ENCODE measurements at places on chromosomes 7 and 10.
A peak's percentile ranks its signal among the peaks of the same experiment; 100 is the strongest.

DNA sequence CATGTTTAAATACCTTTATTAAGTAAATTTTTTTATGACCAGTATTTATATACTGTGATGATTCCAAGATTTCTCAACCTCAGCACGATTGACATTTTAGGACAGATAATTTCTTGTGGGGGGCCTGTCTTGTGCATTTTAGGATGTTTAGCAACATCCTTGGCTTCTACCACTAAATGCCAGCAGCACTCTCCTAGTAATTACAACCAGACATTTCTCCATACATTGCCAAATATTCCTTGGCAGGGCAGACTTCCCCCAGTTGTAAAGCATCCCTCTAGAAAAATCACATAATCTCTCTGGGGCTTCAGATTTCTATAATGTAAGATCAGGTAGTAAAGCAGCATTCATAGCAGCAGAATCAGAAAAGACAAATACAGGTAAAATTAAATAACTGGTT, 7.8 kb upstream of the LIPM start:
- H3K4me1 ChIP-seq = peaks cover 19% of the 10 kb centered on the region
- no peaks in the 10 kb centered on the region for H3K36me3 ChIP-seq
- H3K4me3 ChIP-seq = no peak overlapping the region
- H3K27ac ChIP-seq = no peak overlapping the region

DNA sequence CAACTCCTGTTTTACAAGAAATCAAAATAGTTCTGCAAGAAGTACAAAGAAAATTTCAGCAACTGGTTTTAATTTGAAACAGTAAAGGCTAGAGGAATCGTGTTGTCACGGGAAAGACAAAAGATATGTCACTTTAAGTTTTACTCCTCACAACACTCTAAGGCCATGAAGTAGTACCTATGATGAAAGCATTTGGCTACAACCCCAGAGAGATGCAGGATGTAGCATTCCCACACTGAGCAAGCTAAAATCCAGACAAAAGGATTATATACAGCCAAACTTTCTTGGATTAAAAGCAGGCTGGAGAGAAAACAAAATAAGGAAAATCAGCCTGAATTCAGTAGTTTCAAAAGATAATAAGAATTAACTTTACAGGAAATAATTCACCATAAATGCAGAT, 245.5 kb upstream of the STEAP1 start:
- DNase-seq = no peak
- H3K4me1 ChIP-seq = no peaks in the 10 kb centered on the region
- no peak overlapping the region for H3K4me3 ChIP-seq

DNA sequence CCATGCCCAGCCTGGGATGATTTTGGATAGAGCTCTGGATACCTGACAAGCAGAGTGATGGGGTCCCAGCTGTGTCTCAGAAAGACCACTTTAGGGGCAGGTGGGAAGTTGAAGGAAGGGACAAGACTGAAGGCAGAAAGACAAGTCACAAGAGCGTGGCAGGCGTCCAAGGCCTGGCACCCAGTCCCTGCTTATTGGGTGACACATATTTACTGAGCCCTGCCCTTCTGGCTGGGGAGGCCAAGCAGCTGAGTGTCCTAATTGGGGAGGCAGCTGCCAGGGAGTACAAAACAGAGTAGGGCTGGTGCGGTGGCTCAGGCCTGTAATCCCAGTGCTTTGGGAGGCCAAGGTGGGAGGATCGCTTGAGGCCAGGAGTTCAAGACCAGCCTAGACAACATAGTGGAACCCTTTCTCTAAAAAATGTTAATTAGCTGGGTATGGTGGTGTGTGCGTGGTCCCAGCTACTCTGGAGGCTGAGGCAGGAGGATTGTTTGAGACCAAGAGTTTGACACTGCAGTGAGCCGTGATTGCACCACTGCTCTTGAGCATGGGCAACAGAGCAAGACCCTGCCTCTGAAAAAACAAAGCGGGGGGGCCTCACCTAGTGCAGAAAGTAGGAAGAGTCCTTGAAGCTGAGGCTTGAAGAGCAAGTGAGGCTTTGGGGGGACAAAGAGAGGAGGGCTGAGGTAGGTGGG, 53.0 kb upstream of the GTF2I start:
- no peak overlapping the region for H3K4me3 ChIP-seq
- no peak overlapping the region for H3K27ac ChIP-seq
- DNase-seq = no peak
- peaks cover 17% of the 10 kb centered on the region for H3K4me1 ChIP-seq
- no peaks in the 10 kb centered on the region for H3K36me3 ChIP-seq

DNA sequence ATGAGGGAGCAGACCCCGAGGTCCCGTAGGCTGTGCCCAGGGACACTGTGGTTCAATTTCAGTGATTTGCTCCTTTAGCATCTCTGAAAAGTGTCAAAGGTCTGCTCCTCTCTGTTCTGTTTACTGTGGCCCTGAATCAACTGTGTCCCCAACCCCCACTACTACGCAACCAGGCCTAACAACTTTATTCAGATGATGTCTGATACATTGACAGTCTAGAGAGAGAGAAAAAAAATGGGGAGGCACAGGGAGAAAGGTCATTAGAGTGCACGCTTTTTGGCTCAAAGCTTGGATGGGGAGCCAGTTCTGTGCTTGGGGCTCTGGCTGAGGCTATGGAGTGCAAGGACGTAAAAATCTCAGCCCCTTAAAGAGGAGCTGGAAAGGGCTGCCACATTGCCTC, 77.9 kb downstream of the FAM107B start:
- no peaks in the 10 kb centered on the region for H3K36me3 ChIP-seq
- no peak overlapping the region for H3K4me3 ChIP-seq
- no peak for DNase-seq
- H3K4me1 ChIP-seq = no peaks in the 10 kb centered on the region

DNA sequence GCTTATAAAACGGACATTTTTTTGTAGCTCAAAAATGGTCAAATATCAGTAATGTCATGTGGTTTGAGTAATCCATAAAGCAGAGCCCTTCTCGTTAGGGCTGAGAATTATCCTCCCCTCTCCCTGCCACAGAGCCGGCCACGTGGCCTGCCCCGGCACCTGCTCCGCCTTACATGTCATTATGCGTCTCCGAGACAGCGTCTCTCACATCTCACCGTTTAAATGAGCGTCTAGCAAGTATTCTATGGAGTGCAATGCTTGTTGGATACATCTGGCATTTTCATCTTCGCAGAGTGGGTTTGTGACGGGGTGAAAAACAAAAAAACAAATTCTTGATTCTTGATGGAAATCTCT, 86.1 kb downstream of the CUX1 start:
- H3K27ac ChIP-seq = no peak overlapping the region
- H3K36me3 ChIP-seq = no peaks in the 10 kb centered on the region
- H3K4me1 ChIP-seq = no peaks in the 10 kb centered on the region

DNA sequence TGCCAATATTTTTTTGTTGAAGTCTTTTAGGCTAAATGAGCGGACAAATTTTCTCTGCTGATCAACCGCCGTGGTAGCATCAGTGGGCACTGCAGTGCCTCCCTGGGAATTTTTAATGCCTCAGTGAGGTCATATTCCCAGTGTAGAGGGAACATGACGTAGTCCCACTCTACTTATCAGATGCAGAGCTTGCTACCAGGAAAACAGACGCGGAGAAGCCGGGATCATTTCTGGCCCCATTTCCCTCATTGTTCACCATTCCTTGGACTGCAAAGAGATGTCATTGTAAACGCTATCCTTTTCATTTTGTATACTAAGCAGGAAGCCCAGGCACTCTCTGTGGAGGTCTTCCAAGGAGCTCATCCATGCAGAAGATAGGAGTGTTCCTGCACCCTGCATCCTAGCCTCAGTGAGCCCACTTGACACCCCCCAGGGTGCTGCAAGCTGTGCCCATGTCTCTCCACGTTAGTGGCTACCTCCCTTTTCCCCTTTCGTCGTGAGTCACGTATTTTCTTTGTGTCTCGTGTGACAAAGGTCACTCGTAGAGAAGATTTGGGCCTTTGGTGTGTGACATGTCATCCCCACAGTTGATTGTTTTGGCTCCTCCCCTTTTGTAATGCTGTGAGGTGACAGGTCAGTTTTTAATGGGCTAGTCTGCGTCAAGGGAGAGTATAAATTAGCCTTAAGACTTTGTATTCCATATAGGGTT, 145.5 kb downstream of the TCF7L2 start:
- peaks cover 2% of the 10 kb centered on the region for H3K36me3 ChIP-seq
- H3K4me3 ChIP-seq = no peak overlapping the region
- no peak for DNase-seq
- H3K27me3 ChIP-seq = peaks cover 29% of the 10 kb centered on the region

DNA sequence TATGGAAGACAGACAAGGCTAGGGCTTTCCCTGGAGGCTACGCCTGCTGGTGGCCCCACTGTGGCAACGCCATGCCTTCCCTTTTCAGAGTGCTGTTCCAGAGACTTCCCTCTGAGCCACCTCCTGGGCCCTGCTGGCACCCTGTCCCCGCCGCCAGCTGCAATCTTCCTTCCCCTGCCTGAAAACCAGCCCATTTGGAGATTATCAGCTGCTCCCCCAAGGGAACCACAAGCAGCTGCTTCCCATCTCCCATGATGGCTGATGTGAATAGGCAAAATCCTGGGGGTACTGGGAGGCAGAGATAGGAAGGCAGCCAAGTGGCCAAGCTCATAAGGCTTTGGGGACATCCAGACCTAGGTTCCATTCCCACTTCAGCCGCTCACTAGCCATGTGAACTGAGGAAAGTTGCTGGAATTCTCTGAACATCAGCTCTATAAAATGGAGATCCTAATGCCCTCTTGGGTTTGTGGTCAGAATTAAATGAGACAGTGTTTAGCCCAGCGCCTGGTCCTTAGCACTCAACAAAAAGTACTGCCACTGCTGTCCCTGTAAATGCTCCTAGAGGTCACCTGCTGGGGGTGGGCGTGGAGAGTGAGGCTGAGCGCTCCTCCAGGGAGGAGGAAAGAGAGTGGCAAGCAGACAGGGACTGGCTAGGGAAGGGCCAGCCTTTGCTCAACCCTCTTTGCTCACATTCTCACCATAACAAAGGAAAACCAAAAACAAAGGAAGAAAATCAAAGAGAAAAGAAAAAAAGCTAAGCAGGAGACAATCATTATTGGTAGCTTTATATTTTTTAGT, 5.9 kb downstream of the TSPAN33 start:
- H3K4me1 ChIP-seq = peaks cover 4% of the 10 kb centered on the region
- peaks cover 32% of the 10 kb centered on the region for H3K27me3 ChIP-seq
- no peak for DNase-seq
- H3K4me3 ChIP-seq = no peak overlapping the region
- H3K36me3 ChIP-seq = no peaks in the 10 kb centered on the region
- H3K27ac ChIP-seq = no peak overlapping the region

DNA sequence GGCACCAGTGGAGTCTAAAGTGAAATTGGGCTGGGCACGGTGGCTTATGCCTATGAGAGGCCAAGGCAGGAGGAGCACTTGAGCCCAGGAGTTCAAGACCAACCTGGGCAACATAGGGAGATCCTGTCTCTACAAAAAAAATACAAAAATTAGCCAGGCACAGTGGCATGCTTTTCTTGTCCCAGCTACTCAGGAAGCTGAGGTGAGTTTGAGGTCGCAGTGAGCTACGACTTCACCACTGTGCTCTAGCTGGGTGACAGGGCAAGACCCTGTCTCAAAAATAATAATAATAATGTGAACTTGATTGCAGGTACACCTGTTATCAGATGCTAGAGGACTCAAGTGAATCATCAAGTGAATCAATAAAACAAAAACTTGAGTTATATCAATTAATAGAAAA, 108.0 kb downstream of the BTAF1 start:
- H3K27me3 ChIP-seq = no peaks in the 10 kb centered on the region
- H3K27ac ChIP-seq = no peak overlapping the region
- no peak for DNase-seq
- H3K36me3 ChIP-seq = peaks cover 54% of the 10 kb centered on the region
- peaks cover 3% of the 10 kb centered on the region for H3K4me1 ChIP-seq

DNA sequence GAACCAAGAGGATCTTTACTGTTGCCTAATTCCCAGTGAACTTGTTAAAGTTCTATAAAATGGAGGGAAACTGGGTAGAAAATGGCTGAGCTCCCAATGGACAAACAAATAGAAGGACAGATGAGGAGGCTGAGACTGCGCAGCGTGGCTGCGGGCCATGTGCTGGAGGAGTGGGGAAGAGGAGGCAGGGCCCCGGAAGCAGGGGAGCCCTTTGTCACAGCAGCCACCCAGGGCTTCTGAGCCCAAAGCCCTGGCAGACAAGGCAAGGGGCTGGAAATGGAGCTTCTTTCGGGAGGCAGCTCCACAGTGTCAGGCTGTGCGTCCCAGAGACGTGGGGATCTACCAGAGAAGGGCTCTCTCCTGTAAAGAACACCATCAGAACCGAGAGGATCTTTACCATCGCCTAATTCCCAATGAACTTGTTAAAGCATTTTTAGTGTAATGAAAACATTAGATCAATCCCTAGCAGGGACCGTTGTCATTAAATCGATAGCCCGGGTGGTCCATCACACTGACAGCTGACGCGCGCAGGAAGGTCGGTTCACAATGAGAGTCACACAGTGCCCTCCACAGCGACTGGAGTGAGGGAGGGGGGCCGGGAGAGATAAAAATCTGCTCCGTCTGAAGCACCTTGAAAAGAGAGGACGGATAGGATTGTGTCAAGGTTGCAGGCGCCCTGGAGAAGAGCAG, 14.0 kb upstream of the CNPY1 start:
- no peak overlapping the region for H3K4me3 ChIP-seq
- H3K36me3 ChIP-seq = no peaks in the 10 kb centered on the region
- peaks cover 22% of the 10 kb centered on the region for H3K27me3 ChIP-seq
- no peak overlapping the region for H3K27ac ChIP-seq

DNA sequence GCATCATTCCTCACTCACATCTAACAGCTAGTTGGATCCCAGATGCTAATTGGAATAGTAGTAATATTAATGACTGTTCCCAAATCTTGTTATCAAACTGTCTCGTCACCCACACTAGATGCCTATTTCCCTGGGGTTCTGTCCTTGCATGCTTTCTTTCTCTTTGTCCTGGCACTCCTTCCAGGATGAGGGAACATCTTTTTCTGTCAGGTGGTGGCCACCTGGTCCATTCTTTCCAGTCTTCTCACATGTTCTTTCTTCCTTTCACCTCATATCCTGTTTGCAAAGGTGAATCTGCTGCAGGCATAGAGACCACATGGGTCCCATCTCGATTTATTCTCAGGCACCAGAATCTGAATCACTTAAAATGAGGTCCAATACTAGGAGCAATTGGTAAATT, 126.0 kb downstream of the CHN2 start:
- no peaks in the 10 kb centered on the region for H3K4me1 ChIP-seq
- H3K4me3 ChIP-seq = no peak overlapping the region
- no peak overlapping the region for H3K27ac ChIP-seq
- peaks cover 13% of the 10 kb centered on the region for H3K27me3 ChIP-seq

DNA sequence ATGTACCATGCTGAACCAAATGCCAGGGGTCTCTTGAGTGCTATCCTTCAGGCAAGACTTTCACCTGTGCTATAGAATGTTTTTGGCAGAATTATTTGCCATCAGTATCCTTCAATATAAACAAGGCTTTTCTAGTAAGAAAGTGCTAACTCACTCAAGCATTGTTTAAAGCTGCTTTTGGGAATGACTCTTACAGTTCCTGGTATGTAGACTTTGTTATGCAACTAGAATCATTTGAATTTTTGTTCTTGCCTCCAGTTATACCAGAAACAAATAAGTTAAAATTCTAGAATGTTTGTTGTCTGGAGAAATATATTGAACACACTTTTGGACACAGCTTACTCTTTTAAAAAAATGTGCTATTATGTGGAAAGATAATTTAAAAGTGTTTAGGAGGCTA, 39.5 kb upstream of the RTKN2 start:
- H3K27ac ChIP-seq = no peak overlapping the region
- H3K4me1 ChIP-seq = peaks cover 10% of the 10 kb centered on the region
- no peak overlapping the region for H3K4me3 ChIP-seq
- H3K27me3 ChIP-seq = peaks cover 6% of the 10 kb centered on the region
- H3K36me3 ChIP-seq = no peaks in the 10 kb centered on the region
- no peak for DNase-seq

GRCh38 chr7:131692131-131692960, 135.9 kb upstream of the PODXL start:
- peak; percentile 61 for DNase-seq
- H3K4me1 ChIP-seq = peaks cover 4% of the 10 kb centered on the region
- H3K27ac ChIP-seq = no peak overlapping the region
- no peak overlapping the region for H3K4me3 ChIP-seq

Data from activated naive CD4-positive, alpha-beta T cell treated with anti-CD3 and anti-CD28 coated beads, Interleukin-2, amount 10 ng/mL, durations not matched to agents 7 days and 5 days (primary cell).